Activated naive CD4-positive, alpha-beta T cell (primary cell): ENCODE measurements at places on chromosomes 1 and 21.

DNA sequence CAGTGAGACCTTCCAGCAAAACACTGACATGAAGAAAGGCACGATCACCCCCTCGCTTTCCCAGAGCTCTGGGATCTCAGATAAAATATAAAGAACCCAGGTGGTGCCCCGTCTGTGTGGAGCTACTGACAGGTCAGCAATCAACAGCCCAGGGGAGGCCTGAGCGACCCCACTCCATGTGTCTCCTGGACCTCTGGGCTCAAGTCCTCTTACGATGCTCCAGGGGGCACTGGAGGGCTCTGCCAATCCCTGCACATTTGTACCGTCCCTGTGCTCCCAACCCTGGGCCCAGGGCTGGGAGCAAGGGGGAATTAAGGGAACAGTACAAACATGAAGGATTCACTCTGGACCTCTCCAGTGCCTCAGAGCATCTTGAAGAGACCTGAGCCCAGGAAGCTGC is 12.5 kb downstream of the S100A7A start:
- no peak for DNase-seq

- DNase-seq = no peak
These were observed 35.2 kb downstream of the TGFB2 start for GRCh38 chr1:218380125-218380977.

DNA sequence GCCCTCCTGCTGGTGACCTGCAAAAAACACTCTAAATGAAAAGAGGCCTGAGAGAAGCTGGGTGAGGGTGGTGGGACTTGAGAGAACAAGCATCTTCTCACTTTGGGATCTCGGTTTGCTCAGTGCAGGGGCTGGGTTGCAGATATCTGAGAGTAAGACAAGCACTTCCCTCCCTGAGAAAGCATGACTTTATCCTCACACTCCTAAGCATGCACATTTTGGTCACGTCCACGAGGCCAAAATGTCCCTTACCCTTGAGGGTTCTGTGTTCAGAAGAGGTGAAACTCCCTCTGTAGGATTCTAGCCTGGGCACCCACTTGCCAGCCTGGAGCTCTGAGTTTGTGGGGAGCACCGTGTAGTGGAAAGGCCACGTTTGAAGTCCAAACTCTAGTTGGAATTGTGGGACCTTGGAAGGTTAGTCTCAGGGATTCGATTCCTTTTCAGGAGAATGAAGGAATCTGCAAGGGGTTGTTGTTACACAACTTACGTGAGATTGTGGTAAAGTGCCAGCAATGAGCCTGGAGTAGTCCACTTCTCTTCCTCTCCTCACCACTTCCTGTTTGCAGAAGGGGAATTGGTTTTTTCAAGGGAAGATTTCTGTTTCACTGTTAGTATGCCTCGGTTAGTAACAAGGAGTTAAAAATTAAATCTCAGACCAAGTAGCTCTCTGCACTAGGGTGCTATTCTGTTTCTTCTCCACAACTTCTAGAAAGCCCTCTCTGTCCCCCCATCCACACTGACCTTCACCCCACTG is 3.0 kb downstream of the FCAMR start:
- DNase-seq = no peak

DNA sequence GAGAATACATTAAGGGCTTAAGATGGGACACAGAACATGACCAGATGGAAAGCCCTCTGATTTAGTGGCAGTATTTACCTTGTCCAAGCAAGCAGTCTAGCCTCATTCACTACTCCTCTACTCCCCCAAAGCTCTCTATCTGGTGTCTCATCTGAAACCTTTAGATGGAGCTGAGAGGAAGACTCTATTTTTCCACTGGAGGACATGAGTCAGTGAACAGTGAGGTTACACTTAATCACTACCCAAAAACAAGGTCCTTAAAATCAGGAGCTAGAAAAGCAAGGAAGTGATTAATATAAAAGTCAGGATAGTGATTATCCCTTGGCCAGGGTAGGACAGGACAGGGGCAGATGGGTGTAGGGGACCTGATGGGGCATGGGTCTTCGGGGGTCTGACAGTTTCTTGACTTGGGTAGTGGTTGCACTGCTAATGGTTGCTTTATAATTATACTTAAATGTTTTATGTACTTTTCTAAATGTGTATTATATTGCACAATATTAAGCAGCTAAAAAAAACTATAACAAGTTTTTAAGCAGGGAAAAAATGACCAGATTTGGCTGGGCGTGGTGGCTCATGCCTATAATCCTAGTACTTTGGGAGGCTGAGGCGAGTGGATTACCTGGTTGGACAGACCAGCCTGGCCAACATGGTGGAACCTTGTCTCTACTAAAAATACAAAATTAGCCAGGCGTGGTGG is 3.0 kb downstream of the PTPN22 start:
- no peak for DNase-seq

- DNase-seq = peak; percentile 82
These were observed 6.3 kb upstream of the PTP4A2 start for GRCh38 chr1:31944205-31945089.

GRCh38 chr1:213003256-213003655 is 12.4 kb downstream of the ANGEL2 start:
- no peak for DNase-seq

DNA sequence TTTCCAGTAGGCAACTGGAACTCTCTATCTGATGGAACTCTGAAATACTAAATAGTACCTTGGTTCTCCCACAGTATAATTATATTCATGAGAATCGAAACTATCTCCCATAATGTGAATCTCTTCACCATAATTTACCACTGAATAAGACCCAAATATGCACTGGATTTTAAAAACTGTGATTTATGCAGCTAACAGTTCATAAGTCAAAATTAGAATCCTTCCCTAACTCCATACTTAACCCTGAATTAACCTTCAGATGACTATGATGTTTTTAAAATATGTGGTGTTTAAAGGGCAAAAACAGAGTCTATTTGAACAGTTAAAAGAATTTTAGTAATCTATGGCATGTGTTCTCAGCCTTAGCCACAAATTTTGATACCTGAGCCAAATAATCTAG is 22.9 kb upstream of the SLC44A3 start:
- no peak for DNase-seq

- no peak for DNase-seq
These were observed 59.8 kb downstream of the EDN2 start for GRCh38 chr1:41424581-41425118.

DNA sequence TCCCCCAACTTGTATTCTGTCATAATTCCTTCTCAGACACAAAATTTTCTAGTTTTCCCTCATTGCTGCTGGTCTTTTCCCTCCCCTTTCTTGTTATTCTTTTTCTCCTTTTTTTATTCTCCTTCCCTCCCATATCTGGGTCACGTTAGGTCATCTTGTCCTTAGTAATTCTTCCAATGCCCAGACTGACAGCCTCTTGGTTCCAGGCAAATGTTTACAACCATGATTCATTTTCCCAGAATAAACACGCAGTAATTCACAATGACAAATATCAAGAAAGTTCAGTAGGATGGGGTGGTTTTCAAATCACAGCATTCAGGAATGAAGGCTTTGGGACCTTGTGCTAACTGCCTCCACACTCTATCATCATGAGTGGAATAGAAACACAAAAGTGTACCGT is 25.2 kb downstream of the NHLH2 start:
- no peak for DNase-seq

GRCh38 chr21:45134279-45135076 is 60.1 kb downstream of the ADARB1 start:
- DNase-seq = no peak

DNA sequence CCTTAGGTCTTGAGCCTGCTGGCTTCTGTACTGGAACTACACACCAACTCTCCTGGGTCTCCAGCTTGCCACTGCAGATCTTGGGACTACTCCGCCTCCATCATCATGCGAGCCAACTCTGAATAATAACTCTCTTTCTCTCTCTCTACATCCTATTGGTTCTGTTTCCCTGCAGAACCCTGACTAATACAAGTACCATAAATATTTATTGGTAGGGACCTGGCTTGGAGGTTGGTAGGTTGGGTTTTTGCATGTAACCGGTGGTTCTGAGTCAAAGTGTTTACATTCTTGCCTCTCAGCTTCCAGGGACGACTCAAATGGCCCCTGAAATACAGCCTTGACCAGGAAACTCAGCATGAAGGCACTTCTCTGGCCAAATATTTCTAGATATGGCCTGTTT is 110.4 kb downstream of the KCND3 start:
- no peak for DNase-seq

DNA sequence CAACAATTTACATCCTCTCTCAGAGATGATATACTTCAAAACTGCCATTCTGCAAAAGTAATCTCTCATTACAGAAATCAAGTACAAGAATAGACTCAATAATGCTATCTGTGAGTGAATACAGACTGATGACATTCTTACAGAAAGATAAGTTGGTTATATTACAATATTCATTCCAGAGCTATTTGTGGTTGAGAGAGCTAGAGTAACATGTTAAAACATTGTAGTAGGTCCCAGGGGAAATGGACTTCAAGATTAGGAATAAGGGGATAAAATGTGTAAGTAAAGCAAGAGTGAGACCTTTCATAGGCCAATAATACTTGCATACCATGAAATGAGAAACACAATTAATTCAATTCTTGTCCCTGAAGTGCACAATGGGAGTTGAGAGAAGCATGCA is 1.5 kb downstream of the F13B start:
- DNase-seq = no peak

DNA sequence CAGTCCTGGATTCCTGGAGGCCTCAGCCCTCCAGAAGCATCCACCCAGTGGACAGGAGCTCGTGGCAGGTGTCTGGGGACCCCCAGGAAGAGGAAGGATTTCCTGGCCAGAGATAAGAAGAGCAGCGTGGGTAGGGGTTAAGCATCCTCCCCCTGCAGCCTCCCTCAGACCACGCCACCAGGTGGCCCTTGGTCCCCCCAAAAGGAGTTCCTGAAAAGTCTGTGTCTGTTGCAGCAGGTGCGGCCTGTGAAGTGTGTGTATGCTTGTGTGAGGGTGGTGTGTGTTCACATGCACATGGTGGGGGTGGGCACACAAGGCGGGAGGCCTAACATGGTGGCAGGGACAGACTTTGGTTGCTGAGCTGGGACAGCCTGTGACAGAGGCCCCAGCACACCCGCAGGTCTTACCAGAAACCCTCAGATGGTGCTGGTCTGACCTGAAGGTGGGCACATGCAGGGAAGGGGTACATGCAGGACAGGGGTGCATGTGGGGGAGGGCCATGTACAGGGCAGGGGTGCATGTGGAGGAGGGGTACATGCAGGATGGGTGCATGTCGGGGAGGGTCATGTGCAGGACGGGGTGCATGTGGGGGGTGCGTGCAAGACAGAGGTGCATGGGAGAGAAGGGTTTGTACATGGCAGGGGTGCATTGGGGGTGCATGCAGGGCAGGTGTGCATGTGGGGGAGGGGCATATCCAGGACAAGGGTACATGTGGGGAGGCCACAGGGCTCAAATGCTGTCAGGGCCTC is 18.2 kb upstream of the RUNX3 start:
- DNase-seq = no peak

GRCh38 chr1:222877854-222878253 is 63.0 kb downstream of the DISP1 start:
- no peak for DNase-seq
